ENCODE measurements at places on chromosomes 3 and 15.

GRCh38 chr15:69615736-69616135 lies 163.1 kb downstream of the RPLP1 start:
- DNase-seq, result no peak

DNA sequence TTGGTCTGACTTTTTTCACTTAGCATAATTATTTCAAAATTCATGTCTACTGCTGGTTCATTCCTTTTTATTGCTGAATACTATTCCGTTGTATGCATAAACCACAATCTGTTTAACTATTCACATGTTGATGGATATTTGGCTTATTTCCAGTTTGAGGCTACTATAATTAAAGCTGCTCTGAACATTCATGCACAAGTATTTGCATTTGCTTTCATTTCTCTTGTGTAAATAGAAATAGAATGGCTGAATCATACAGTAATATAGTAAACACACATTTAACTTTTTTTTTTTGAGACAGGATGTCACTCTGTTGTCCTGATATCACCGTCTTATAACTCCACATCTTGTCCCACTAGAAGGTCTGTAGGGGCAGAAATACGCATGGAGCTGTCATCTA lies 57.3 kb downstream of the NMNAT3 start:
- no peak for DNase-seq

- DNase-seq, result peak; percentile 57
These were observed 339.7 kb upstream of the NR2F2 start for GRCh38 chr15:95990833-95991232.

DNA sequence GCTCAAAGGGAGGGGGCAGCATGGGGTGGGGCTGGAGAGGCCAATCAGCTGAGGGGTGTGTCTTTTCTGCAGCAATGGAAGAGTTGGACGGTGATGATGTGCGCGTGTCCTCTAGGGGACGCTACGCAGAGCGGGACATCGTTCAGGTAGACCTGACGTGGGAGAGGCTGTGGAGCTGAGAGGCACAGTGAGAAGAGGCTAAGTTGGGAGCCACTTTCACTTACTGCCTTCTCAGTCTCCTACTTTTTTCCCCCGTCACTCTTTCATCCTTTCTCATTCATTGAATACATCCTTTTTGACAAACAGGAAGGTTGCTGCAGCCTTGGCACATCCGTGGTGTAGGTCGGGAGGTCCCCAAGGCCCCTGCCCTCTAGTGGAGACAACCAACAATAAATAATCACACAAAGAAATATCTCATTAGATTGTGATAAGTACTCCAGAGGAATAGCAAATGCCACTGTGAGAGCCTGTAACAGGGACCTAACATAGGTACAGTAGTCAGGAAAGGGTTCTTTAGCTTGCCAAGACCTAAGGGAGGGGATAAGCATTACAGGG lies 4.4 kb upstream of the BRPF1 start:
- peak; percentile 21 for DNase-seq

DNA sequence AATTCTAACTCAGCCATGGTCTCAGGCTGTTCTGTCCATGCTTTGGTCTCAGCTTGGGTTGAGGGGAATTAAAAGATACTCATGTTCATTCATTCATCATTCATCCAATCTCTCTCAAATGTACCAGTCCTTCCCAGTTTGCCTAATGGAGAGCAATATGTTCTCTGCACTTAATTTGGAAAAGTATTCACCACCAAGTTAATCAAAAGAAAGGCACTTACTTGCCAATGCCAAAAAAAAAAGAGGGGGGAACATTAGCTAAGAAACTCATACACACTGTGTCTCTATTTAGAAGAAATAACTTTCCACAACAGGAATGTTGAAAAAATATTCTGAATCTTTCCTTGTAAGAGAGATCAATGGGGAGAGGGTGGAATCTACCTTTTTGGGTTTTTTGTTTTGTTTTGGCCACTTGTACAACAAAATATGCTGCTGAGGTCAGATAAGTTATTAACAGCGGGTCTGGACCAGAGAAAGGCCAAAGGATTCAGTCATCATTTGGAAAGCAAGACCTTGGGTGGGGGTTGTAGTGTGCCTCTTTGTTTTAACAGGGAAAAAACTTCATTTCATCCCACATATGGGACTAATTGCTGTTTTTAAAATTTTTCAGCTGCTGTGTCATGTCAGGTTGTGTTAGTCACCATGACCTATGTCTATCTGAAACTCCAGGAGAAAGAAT lies 152.3 kb downstream of the FBN1 start:
- DNase-seq, result peak; percentile 81

DNA sequence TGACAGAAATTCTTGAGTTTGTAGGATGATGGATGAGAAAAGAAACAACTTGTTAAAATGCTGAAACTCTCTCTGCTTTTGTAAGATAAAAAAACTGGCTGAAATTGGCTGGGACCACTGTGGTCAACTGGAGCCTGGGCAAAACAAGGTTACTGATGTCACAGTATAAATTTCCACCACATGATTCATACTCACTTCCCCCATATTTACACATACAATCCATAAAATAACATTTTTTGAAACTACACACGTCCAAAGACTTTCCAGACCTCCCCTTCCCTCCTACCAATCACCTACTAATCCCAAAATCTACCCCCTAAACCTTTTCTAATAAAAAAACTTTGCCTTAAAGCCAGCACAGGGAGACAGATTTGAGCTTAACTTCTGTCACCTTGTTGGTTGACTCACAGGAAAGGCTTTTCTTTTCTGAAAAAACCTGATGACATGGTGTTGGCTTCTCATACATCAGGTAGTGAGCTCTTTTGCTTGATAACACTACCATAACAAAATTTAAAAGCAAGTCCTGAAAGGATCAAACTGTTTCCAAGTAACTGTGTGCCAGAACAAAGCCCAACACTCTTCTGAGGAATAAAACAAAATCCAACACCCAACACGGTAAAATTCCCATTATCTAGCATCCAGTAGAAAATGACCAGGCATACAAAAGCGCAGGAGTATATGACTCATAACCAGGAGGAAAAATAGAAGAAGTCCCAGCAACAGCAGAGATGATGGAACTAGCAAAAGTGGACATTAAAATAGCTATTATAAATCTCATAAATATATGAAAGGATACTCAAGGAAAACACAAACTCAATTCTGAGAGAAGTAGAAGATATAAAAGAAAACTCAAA lies 87.3 kb upstream of the SNRK start:
- no peak for DNase-seq

DNA sequence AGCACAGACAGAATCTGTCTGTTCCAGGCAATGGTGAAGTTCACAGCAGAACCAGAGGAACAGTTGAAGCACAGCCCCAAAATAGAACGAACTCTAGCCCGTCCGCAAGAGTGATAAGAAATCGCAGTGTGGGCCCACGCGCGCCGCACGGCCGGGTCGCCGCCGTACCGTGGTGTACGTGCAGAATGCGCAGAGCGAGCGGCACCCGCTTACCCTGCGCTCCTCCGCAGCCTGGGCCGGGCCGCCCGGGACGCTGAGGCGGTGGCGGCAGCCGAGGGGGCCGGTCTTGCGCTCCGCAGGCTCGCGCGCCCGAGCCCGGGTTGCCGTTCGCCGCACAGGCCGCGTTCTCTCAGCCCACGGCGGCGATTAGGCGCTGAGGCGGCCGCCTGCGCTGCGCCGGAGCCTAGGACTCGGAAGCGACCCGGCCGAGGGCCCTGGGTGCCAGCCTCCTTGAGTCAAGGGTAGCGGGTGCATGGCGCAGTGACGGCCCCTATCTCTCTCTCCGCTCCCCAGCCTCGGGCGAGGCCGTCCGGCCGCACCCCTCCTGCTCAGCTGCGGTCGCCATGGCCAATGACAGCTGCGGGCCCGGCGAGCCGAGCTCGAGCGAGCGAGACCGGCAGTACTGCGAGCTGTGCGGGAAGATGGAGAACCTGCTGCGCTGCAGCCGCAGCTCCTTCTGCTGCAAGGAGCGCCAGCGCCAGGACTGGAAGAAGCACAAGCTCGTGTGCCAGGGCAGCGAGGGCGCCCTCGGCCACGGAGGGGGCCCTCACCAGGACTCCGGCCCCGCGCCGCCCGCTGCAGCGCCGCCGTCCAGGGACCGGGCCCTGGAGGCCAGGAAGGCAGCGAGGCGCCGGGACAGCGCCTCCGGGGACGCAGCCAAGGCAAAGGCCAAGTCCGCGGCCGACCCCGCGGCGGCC lies 20.5 kb downstream of the WDR73 start:
- peak; percentile 89 for DNase-seq

DNA sequence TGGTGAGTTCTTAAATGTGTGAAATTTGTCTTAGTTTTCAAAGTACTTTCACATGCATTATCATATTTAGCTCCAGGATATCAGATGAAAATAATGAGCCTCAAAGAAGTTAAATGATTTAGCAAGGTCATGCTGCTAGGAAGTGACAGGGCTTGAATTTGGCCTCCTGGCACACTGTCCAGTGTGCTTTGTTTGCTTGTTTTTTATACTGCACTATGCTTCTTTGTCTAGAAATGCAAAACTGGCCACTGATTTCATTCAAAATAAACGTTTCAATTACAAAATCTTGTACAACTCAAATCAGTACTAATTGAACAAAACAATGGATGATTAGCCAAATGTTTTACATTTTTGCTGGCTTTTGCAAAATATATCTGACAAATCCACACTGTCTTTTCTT lies 583.3 kb upstream of the CBLB start:
- no peak for DNase-seq

- no peak for DNase-seq
These were observed 52.3 kb upstream of the VGLL4 start for GRCh38 chr3:11696054-11696453.

DNA sequence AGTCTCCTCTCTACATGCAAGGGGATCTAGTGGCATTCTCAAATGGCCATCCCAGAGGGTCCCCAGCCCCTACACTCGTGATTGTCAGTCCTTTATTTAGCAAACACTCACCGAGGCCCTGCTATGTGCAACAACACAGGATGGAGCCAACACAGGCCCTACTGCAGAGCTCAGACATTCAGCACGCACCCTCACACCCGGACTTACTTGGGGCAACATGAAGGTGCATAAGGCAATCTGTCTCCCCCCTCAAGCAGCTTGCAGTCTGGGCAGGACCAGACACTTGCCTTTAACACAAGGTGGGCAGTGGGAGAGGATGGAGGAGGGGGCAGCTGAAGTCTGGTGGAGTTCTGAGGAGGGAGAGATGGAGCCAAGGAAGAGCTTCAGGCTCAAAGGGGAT lies 258.4 kb downstream of the XXYLT1 start:
- DNase-seq, result no peak

DNA sequence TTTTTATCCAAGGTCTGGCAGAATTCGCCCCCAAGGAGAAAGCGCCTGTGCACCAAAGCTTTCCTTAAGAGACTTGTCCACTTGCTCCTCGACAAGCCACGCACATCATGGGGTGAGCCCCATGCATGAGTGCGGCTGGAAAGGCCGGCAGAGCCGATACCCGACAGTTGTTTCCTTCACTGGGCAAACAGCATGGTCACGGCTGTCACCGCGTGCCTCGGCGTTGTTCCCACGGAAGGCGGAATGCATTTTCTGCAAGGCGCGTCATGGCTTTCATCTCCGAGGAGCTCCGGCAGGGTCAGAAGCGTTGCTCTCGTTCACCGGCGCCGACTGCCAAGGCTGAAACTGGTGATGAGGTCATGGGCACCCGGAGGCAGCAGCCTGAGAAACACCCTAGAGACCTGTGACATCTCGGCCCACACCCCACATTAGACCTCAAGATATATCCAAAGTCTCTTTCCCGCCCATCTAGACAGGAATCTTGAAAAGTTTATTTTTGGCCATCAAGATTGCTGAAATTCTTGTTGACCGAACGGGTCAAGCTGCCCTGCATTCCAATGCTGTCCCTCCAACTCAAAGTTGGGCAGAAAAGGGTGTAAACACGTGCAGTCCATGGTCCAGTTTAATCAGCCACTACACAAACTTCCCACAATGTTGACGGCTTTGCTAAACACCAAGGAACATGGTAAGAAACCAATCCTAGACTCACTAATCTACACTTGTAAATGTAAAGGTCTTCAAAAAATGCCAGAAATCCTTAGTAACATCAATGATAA lies 604 bp upstream of the TJP1 start:
- peak; percentile 90 for DNase-seq

- no peak for DNase-seq
These were observed 67.3 kb downstream of the MCF2L2 start for GRCh38 chr3:183360971-183361624.

DNA sequence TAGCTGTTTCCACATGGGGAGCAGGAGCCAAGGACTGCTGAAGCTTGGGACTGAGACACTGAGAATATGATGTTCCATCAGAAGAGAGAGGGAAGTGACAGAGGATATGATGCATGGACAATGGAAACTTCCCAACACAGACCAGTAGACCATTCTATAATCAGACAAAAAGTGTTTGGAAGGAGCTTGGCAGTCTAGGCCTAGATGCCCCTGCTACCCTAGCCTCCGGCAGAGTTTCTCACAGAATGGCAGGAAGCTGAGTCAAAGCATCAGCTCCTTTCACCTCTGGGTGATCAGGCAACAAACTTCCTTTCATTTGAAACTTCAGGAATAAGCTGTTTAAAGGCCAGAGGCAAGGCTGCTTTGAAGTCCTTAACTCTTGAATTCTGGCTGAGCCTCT lies 222.0 kb downstream of the NEK10 start:
- no peak for DNase-seq

- no peak for DNase-seq
These were observed 18.4 kb downstream of the GYG1 start for GRCh38 chr3:149009732-149010131.

GRCh38 chr3:36164400-36164799 lies 215.9 kb upstream of the STAC start:
- no peak for DNase-seq

DNA sequence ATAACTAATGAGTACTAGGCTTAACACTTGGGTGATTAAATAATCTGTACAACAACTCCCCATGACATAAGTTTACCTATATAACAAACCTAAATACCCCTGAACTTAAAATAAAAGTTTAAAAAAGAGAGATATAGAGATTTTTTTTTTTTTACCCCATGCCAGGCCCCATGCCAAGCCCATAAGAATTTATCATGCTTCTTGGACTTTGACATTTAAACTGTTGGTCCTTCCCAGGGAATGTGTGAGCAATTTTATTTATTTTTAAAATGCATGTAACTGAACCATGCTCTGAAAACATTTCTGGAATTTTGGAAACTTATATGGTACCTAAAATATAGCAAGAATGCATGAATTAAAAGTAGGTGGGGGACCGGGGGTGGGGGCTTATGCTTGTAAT lies 26.3 kb downstream of the KLHL6 start:
- DNase-seq, result no peak

- DNase-seq, result no peak
These were observed 2.9 kb downstream of the ESYT3 start for GRCh38 chr3:138437281-138437680.

All from astrocyte of the hippocampus (primary cell).